ENCODE measurements at places on chromosomes 7 and 10.
A peak's percentile ranks its signal among the peaks of the same experiment; 100 is the strongest.

DNA sequence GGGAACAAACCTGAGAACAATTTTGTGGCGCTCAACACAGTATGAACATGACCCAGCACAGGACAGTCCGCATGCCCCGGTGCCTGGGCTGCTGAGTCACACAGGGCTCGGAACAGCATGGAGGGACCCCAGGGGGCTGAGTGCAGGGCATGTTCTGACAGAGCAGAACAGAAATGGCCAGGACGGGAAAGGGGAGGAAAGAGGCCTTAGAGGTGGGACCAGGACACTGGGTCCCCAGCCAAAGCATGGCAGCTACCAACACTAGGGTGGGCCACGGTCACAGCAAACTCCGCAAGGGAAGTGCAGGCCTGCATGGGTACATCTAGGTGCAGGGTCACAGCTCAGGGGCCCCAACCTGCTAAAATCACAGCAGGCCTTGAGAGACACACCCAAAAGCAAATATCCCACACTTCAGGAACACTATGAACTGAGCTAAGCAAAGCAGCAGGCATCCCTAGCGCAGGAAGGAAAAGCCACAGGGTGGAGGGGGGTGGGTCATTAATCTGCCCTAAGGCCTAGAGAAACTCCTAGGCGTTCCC, 5.6 kb downstream of the IMPDH1 start:
- no peaks in the 10 kb centered on the region for H3K36me3 ChIP-seq
- DNase-seq, result no peak
- H3K27ac ChIP-seq, result peak overlapping the region; percentile 74

DNA sequence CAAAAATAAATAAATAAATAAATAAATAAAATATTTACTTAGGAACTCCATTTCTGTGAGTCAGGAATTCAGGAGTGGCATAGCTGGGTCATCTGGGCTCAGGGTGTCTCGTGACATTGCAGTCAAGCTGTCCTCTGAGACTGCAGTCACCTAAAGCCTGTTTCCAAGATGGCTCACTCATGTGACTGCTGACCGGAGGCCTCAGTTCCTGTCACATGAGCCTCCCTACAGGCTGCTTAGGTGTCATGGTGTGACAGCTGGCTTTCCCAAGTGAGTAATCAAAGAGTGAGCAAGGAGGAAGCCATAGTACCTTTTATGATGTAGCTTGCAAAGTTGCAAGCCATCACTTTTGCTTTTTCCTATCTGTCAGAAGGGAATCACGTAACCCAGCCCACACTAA, 128.6 kb upstream of the KCTD7 start:
- no peak overlapping the region for H3K27ac ChIP-seq
- H3K27me3 ChIP-seq, result peaks cover 2% of the 10 kb centered on the region
- no peak overlapping the region for H3K4me3 ChIP-seq
- peaks cover 6% of the 10 kb centered on the region for H3K4me1 ChIP-seq

DNA sequence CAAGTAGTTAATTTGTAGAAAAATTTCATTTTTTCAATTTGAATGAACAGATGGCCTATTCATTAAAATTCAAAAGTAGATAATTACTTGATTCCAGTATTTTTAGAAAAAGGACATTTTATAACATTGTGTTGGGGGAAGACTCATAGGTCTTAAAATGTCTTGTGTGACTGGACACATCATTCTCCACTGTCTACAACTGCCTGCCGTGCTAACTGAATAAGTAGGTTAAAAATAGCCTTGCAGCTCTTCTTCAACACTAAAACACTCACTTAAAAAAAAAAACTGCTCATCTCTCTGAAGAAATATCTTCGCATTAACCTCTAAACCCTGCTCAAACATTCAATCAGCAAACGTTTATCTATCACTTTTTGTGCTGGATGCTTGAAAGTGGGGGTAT, 253.8 kb downstream of the CSTF2T start:
- DNase-seq, result no peak
- H3K4me3 ChIP-seq, result no peak overlapping the region
- H3K27me3 ChIP-seq, result no peaks in the 10 kb centered on the region

DNA sequence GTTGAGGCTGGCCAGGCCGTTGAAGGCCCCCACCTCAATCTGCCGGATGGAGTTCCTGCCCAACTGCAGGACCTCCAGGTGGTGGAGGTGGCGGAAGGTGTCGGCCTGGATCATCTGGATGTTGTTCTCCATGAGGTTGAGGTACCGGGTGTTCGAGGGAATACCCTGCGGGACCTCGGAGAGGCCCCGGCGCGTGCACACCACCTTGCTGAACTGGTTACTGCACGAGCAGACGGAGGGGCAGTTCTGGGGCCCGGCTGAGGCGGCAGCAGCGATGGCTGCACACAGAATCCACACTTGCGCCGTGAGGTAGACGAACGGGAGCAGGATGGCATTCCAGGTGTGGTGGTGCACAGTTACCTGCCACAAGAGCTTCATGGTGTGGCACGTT, 979 bp downstream of the LRRC4 start:
- no peak for DNase-seq
- H3K4me3 ChIP-seq, result peak overlapping the region; percentile 85
- peaks cover 9% of the 10 kb centered on the region for H3K36me3 ChIP-seq
- H3K27me3 ChIP-seq, result no peaks in the 10 kb centered on the region
- peaks cover 14% of the 10 kb centered on the region for H3K4me1 ChIP-seq
- H3K27ac ChIP-seq, result no peak overlapping the region

DNA sequence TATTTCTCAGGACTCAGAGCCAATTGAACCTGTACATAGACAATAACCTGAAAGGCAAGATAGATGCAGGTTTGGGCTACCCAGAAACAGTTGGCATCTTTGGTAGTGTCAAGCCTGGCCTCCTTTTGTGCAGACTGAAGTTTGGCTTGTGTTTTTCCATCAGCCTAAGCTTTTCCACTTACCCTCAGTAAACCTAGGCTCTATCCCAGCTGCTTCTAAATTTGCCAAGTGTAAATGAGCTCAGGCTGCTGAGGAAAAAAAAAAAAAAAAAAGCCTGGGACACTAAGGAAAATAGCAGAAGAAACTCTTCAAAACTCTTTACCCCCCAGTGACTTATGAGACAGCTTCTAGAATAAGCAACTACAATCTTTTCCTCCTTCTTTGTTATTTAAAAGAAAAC, 316.3 kb upstream of the SORCS1 start:
- no peak for DNase-seq
- no peaks in the 10 kb centered on the region for H3K27me3 ChIP-seq
- no peaks in the 10 kb centered on the region for H3K4me1 ChIP-seq
- H3K36me3 ChIP-seq, result no peaks in the 10 kb centered on the region
- H3K27ac ChIP-seq, result no peak overlapping the region
- no peak overlapping the region for H3K4me3 ChIP-seq

GRCh38 chr10:89555688-89556445, 20.5 kb upstream of the SLC16A12 start:
- no peaks in the 10 kb centered on the region for H3K36me3 ChIP-seq
- H3K27ac ChIP-seq, result no peak overlapping the region
- no peak overlapping the region for H3K4me3 ChIP-seq
- H3K27me3 ChIP-seq, result peaks cover 5% of the 10 kb centered on the region

DNA sequence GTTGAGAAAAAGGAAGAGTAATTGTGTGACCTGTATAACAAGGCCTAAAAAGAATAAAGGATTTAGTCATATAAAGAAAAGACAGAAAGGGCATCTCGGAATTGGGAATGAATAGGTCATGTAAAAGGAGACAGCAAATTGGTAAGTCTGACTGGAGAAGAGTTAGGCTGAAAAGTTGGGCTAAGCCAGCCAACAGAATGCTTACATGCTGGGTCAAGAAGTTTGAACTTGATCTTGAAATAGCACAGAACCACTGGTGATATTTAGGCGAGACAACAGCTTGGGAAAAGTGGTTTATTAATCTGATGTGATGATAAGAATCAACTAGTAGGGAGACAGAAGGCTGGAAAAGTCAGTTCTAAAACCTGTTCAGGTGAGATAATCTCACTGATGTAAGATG, 4.8 kb downstream of the IDE start:
- H3K27me3 ChIP-seq, result no peaks in the 10 kb centered on the region
- H3K4me1 ChIP-seq, result peaks cover 57% of the 10 kb centered on the region
- no peak overlapping the region for H3K4me3 ChIP-seq
- no peak for DNase-seq
- peaks cover 6% of the 10 kb centered on the region for H3K36me3 ChIP-seq

GRCh38 chr7:2771274-2771731, 72.8 kb downstream of the GNA12 start:
- H3K27ac ChIP-seq, result no peak overlapping the region
- DNase-seq, result no peak
- H3K4me1 ChIP-seq, result peaks cover 18% of the 10 kb centered on the region
- H3K36me3 ChIP-seq, result peaks cover 20% of the 10 kb centered on the region

DNA sequence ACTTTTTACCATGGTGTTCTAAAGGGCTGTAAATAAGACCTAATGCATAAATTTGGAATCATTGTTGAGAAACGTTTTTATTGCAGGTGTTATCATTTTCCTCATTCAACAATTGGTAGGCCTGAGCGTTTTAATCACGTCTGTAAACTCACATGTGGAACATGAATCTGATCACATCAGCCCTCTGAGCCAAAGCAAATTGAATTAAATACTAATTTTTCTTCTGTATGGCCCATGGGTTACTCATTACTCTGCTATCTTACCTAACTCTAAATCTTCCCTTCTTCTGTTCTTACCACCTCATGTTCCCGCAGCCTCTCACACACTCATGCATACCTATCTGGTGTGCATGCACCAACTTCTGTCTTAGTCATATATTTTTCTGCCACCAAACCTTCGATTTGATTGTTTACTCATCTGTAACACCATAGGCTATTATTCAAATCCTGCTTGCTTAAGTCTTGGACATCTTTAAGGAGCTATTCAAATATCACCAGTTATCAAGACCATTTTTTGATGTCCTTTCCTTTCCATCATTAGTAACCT, 82.3 kb downstream of the NXPH1 start:
- no peaks in the 10 kb centered on the region for H3K36me3 ChIP-seq
- H3K4me1 ChIP-seq, result no peaks in the 10 kb centered on the region
- no peak overlapping the region for H3K4me3 ChIP-seq
- no peak for DNase-seq
- no peaks in the 10 kb centered on the region for H3K27me3 ChIP-seq
- no peak overlapping the region for H3K27ac ChIP-seq

GRCh38 chr10:32337350-32337749, 9.6 kb downstream of the EPC1 start:
- H3K4me1 ChIP-seq, result peaks cover 100% of the 10 kb centered on the region
- H3K4me3 ChIP-seq, result no peak overlapping the region
- H3K27ac ChIP-seq, result peak overlapping the region; percentile 55
- H3K36me3 ChIP-seq, result peaks cover 7% of the 10 kb centered on the region

- no peak within 1 kb of the TSS for H3K4me3 ChIP-seq
- no peak within 1 kb of the TSS for H3K27ac ChIP-seq
- H3K27me3 ChIP-seq, result peaks cover 65% of the 10 kb centered on the region
- no peaks in the 10 kb centered on the region for H3K36me3 ChIP-seq
- no peak for DNase-seq
Observed at GRCh38 chr10:23191764-23192711, at the start of gene PTF1A. TSS of gene PTF1A (plus strand) at chr10:23192312. CDS start at chr10:23192531, 219 bp downstream.

- H3K4me3 ChIP-seq, result no peak overlapping the region
- H3K36me3 ChIP-seq, result no peaks in the 10 kb centered on the region
- DNase-seq, result no peak
- no peaks in the 10 kb centered on the region for H3K4me1 ChIP-seq
- peaks cover 4% of the 10 kb centered on the region for H3K27me3 ChIP-seq
Observed at GRCh38 chr10:126804396-126804795, 100.8 kb upstream of the DOCK1 start.

- DNase-seq, result no peak
- H3K27ac ChIP-seq, result peak overlapping the region; percentile 95
- H3K4me1 ChIP-seq, result peaks cover 17% of the 10 kb centered on the region
- peak overlapping the region; percentile 96 for H3K4me3 ChIP-seq
- no peaks in the 10 kb centered on the region for H3K27me3 ChIP-seq
- H3K36me3 ChIP-seq, result no peaks in the 10 kb centered on the region
Observed at GRCh38 chr10:119205894-119206602, 1.3 kb upstream of the GRK5 start.

- no peaks in the 10 kb centered on the region for H3K36me3 ChIP-seq
- peaks cover 23% of the 10 kb centered on the region for H3K27me3 ChIP-seq
- no peak overlapping the region for H3K27ac ChIP-seq
- no peaks in the 10 kb centered on the region for H3K4me1 ChIP-seq
Observed at GRCh38 chr10:131852176-131852822, 48.5 kb upstream of the PPP2R2D start.

- H3K4me1 ChIP-seq, result peaks cover 2% of the 10 kb centered on the region
- no peak overlapping the region for H3K4me3 ChIP-seq
- no peak for DNase-seq
- no peak overlapping the region for H3K27ac ChIP-seq
- H3K27me3 ChIP-seq, result no peaks in the 10 kb centered on the region
- H3K36me3 ChIP-seq, result peaks cover 2% of the 10 kb centered on the region
Observed at GRCh38 chr7:129163875-129164544, 19.5 kb downstream of the TSPAN33 start.

- H3K27ac ChIP-seq, result no peak overlapping the region
- peaks cover 2% of the 10 kb centered on the region for H3K4me1 ChIP-seq
- H3K36me3 ChIP-seq, result no peaks in the 10 kb centered on the region
- no peaks in the 10 kb centered on the region for H3K27me3 ChIP-seq
- no peak for DNase-seq
- H3K4me3 ChIP-seq, result no peak overlapping the region
Observed at GRCh38 chr10:87846023-87846422, 17.3 kb downstream of the KLLN start.

DNA sequence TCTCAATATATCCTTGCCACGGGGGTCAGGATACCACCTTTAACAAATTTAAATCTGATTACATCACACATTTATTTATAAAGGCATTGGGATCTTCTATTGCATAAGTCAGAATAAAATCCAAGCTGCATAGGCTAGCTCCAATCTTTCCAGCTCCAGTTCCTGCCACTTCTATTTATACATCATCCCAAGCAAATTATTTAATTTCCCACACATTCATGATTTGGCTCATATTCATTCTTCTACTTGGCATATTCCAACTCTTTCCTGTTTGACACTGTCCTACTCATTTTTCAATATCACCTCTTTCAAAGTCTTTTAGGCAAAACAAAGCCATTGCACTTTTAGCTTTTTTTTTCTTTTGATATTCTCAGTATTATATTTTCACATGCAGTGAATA, 579.0 kb upstream of the FZD8 start:
- H3K27ac ChIP-seq, result no peak overlapping the region
- H3K27me3 ChIP-seq, result no peaks in the 10 kb centered on the region
- H3K36me3 ChIP-seq, result no peaks in the 10 kb centered on the region
- DNase-seq, result no peak
- no peak overlapping the region for H3K4me3 ChIP-seq

DNA sequence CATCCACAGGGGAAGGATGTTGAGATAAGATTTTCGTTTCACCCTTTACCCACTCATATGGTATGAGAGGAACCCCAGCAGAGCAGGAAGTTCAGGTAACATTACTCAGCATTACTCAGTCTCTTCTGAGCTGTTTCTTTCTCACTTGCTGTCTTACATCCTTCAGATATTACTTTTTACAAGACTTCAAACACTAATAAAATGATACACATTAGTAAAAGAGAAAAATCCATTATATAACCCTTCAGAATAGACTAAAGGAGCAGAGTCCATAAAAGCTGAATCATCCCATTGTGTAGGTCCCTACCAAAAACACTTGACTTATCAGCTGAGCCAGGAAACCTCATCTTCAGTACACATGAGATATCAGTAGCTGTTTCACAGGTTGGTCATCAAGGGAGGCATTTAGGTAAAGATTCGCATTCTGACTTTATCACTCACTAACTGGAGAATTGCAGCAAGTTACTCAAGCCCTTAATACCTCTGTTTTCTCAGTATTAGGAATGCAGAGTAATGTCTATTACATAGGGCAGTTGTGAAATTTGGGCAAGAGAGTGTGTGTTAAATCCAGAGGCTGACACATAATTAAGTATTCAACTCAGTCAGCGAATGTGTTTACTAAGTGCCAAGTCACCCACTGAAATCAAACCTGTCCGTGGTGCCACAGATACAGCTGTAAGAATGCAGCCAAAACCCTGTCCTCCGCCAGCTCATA, 44.7 kb downstream of the KLF6 start:
- no peak overlapping the region for H3K27ac ChIP-seq
- no peak overlapping the region for H3K4me3 ChIP-seq
- H3K27me3 ChIP-seq, result no peaks in the 10 kb centered on the region
- DNase-seq, result no peak
- H3K36me3 ChIP-seq, result no peaks in the 10 kb centered on the region
